ENCODE measurements at places on chromosomes 1 and 21.
A peak's percentile ranks its signal among the peaks of the same experiment; 100 is the strongest.

- DNase-seq: no peak
Observed at GRCh38 chr21:35390013-35390776, 341.1 kb upstream of the RUNX1 start.

GRCh38 chr1:1403653-1404052, 3.4 kb downstream of the MRPL20 start:
- DNase-seq: no peak

DNA sequence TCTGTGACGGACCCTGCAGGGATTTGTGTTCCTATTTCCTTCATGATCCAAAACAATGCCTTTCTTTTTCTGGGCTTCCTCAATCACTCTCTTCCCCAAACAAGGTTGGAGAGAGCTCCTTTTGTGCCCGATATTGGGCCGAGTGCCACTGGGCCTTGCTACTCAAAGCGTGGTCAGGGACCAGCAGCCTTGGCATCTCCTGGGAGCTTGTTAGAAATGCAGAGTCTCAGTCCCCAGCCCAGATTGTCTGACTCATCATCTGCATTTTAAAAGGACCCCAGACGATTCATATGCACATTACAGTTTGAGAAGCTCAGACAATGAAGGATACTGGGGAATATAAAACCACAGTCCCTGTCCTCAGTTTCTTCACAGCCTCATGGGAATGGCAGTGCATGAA, 19.9 kb downstream of the ADORA1 start:
- DNase-seq: peak; percentile 13

DNA sequence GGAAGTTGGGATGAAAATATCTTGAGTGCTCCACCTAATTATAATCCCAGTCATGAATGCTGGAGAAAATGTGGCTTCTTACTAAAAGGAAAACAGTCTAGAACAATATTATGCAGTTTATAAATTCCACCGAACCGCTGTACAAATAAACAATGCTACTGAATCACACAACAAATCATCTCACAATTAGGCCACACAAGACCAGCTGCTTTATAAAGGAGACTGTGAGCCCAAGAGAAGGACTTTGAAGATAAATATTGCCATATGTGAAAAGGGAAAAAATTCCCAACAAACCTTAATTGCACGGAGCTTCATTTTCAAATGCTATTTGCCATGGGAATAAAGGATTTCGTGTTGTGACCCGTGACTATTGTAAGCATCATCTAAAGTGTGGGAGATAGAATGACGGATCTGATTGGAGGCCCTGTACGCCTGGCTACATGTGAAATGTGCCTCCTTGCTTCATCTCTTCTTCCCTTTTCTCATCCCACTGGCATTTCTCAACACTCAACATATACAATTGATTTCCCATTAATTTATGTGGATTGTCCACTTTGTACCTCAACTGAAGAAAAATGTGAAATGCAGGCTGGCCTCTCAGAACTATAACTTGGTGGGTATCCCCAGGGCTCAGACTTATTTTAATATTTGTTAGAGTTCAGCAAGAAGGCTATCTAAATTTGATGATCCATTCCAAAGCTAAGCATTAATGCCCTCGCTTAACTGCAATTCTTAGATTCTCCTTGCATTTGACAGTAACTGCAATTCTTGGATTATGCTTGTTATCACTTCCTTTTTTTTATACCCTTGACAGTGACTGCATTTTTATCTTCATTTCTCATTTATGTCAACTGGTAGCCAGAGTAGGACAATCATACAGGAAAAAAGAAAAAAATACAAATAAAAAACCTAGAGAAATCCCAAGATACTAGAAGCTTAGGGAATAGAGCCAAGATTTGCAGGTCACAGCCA, 122.3 kb downstream of the TGFB2 start:
- DNase-seq: no peak

DNA sequence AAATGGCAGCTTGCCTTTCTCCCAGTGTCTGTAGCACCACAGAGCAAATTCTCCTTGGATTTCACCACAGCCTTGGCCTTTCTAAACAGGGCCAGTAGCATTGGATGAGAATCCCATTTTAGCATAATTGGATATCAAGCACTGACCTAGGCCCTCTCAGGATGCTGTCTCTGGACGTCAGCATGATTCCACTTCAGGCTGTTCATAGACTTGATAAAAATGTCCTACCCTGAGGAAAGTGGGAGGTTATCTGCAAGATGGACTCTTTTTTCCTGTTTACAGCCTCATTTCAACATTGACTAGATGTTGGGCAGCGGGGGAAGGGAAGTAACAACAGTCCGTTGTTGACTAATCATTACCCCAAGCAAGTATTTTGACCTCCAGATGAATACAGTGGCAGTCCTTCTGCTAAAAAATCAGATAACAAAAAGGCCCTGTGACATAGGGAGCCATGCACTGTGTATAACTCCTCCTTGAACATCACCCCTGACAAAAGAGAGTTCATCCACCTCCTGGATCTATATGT, 5.2 kb downstream of the NPL start:
- DNase-seq: no peak

GRCh38 chr1:71093938-71094337, 13.1 kb upstream of the ZRANB2 start:
- DNase-seq: no peak

DNA sequence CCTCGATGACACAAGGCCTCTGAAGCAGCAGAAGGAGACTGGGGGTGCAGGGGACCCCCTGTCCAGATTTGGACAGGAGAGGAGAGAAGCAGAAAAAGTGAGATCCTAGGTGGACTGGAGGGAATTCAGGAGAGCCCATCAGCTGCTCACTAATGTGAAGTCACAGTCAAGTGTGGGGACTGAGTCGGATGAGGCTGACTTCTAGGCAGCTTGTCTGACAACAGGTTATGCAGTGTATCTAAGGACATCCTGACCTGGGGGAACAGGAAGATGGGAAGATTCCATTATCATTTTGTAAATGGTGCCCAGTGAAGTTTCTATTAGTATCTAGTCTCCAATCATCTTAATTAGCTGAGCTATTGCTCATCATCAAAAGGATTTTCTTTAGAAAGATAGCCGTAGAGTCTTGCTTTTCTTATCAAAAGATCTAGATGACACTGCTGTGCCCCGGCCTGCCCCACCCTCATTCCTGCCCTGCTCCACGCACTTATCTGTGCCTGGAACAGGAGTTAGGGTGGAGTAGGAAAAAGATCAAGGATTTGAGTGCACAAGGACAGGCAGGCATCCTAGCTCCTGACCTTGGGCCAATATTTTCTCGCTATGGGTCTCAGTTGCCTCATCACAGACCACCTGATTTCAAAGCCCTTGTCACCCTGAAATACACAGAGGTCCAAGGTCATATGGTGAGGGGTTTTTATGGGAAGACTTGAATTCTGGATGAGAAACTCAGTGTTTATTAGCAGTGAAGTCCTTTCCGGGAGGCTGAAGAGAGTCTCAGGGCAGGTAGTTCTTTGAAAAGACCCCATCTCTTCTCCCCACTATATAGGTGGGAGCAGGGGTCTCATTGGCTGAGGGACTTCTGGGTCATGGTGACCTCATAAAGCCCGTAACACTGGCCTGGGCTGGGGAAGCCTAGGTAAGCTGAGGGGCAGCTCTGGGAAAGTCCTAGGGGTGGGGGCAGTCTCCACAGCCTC, at the start of gene MROH7:
Gene MROH7 (plus strand): TSS at position 924 of the 974 bp plus-strand sequence. CDS start 11,141 bp downstream, outside the sequence.
- no peak for DNase-seq

DNA sequence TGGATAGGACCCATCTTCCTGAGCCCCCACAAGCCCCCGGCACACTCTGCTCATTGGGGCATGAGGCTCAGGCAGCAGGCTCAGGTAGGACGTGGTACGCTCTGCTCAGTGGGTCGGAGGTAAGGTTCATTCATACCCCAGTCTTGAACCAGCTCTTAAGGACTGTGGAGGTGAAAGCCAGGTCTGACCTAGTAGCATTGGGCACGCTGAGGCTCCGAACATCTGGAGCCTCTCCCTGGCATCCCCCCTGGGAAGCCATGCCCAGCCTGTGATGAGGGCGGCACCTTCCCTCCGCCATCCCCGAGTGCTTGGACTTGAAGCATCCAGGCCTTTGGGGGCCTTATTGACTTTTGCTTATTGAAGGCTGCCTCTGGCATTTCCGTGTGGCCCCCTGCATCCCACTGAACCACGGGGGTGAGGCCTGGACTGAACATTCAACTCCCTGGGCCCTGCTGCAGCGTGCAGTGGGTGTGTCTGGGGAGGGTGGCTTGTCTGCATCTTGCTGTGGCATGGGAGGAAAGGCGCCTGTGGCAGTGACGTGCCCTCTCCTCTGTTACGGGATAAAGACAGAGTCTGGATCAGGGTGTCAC, 50.0 kb downstream of the FAAP20 start:
- DNase-seq: no peak

- no peak for DNase-seq
Observed at GRCh38 chr1:54835131-54835898, 34.2 kb upstream of the TTC22 start.

DNA sequence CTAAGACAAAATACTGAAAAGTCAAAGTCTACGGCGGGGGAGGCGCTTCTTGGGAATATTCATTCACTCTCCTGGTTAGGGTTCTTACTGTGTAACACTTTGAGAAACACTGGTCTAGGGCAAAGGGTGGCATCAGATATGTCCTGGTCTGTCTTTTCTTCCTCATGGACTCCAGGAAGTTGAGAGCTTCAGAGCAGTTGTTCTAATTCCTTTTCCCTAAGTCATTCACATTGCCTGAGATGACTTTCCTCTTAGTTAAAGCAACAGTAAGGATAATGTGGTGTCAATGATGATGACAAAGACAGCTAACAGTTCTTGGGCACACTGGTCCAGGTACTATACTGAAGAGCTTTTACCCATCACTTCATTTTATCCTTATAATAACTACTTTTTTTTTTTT, 27.0 kb downstream of the FGGY start:
- no peak for DNase-seq

- DNase-seq: no peak
Observed at GRCh38 chr1:222967466-222968240, 152.8 kb downstream of the DISP1 start.

GRCh38 chr1:18088077-18088594, 19.5 kb upstream of the IGSF21 start:
- no peak for DNase-seq

- DNase-seq: no peak
Observed at GRCh38 chr1:66576645-66577044, 42.7 kb downstream of the SGIP1 start.

DNA sequence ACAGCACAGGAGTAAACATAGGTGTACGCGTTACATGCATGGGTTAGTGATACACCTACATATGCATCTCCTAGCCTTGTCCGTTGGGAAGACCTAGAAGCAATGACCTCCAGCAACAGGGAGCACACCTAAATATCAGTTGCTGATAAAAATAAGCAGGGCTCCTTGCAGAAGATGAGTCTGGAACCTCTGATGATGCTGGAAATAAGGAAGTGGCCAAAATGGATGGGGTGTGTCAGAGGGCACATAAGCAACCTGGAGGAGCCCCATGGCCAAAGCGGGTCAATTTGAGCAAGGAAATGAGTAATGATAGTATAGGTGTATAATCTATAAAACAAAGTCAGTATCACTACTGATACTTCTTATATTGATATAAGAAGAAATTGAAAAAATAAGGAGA, 13.7 kb downstream of the ADARB1 start:
- no peak for DNase-seq

- no peak for DNase-seq
Observed at GRCh38 chr1:8938232-8938999, 7.3 kb upstream of the CA6 start.

DNA sequence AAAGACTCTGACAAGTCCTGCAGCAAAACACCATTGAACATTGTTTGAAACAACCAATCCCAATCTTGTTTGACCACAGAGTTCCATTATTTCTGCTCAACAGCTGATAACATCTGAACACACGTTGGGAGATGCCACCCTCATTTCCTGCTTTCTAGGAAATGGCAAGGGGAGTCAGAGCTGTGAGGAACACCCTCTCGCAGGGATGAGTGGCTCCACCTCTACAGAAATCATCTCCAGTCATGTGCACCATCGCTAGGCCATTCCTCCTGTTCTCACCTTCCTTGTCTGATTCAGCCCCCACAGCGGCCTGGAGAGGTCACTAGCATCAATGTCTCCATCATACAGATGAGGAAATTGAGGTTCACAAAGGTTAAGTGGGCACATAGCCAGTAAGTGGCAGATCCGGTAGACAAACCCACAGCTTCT, 22.4 kb upstream of the RUNX3 start:
- no peak for DNase-seq

- DNase-seq: no peak
Observed at GRCh38 chr1:211895126-211895759, 64.7 kb upstream of the LPGAT1 start.

DNA sequence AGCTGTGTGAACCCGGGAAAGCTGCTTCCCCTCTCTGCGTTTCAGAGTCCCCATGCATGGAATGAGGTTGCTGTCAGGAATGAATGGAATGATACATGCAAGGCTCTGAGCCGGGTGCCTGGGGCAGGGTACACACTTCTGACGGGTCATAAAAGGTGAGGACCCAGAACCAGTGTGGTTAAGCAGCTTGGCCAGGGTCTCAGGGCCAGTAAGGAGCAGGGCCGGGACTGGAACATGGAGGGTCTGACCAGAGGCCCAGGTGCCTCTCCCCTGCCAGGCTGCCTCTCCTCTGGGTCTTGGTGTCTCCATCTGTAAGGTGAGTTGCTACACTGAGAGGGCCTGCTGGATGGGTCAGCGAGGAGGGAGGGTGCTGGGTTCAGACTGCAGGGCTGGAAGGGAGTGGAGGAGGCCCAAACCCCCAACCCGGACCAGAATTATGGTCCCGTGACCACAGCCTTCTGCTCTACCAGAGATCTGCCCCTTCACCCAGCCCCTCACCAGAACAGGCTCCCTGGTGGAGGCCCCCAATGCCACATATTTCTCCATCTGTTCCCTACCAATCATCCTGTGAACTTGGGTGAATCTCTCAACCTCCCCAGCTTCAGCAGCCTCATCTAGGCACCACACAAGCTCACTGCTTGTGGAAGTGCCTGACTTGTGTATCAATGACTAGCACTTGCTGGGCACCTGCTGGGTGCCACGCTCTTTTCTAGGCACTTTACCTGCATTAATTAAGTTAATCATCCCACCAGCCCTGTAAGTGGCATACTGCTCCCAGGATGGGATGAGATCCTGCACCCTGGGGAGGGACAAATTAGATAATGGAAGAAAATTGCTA, 16.2 kb upstream of the LRP8 start:
- DNase-seq: no peak

- DNase-seq: no peak
Observed at GRCh38 chr1:211066781-211067384, 67.1 kb downstream of the KCNH1 start.

- peak; percentile 69 for DNase-seq
Observed at GRCh38 chr1:64898107-64898861, 68.1 kb downstream of the JAK1 start.

- no peak for DNase-seq
Observed at GRCh38 chr1:8847990-8848389, 30.5 kb downstream of the ENO1 start.

- no peak for DNase-seq
Observed at GRCh38 chr1:206066479-206067171, 13.7 kb downstream of the RHEX start.

GRCh38 chr1:111990026-111990877, 784 bp upstream of the KCND3 start:
- peak; percentile 49 for DNase-seq
